T-helper 22 cell (primary cell): ENCODE measurements at places on chromosomes 3 and 15.

DNA sequence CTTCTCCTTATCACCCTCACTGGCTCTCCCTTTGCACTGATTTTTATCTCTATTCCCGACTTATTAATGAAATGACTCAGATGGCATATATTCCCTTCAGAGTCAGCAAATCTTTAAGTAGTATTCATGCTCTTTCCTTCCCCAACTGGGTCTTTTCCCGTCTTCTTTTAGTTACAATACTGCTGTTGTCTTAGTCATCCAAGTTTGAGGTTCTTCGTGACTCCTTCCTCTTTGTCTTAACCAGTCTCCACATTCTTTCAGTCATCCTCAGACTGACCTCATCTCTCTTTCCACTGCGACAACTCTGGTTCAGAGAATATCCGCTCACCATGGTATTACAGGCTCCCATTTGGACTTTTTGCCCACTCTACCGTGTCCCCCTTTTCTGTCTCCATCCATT, 12.4 kb downstream of the WDR5B start:
- no peak for DNase-seq

GRCh38 chr3:549636-550035, 353.1 kb downstream of the CHL1 start:
- DNase-seq = no peak

DNA sequence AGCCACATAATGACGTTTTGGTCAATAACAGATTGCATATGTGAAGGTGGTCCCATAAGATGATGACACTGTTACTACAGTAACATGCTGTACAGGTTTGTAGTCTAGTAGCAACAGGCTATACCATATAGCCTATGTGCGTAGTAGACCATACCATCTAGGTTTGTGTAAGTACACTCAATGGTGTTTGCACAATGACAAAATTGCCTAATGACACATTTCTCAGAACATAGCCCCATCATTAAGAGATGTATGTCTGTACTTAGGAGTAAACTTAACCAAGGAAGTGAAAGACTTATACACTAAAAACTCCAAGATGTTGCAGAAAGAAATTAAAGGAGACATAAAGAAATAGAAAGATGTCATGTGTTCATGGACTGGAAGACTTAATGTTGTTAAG, 66.2 kb downstream of the RPLP1 start:
- no peak for DNase-seq

GRCh38 chr3:132679911-132680310, 19.8 kb downstream of the UBA5 start:
- DNase-seq = no peak

DNA sequence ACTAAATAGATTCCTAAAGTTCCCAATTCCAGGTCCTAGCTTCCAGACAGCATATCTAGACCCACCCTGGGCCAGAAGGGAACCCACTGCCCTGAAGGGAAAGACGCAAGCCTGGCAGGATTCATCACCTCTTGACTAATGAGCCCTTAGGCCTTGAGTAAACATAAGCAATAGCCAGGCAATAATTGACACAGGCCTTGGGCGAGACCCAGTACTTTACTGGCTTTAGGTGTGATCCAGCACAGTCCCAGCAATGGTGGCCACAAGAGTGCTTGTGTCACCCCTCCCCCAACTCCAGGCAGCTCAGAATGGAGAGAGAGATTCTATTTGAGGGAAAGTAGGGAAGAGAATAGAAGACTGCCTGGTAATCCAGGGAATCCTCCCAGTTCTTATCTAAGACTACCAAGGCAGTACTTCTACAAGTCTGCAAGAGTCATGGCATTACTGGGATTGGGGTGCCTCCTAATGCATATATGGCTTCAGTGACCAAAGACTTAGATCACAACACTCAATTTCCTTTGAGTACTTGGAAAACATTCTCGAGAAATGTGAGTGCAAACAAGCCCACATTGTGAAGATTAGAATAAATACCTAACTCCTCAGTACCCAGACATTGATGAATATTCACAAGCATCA, 30.4 kb upstream of the WWTR1 start:
- DNase-seq = no peak

DNA sequence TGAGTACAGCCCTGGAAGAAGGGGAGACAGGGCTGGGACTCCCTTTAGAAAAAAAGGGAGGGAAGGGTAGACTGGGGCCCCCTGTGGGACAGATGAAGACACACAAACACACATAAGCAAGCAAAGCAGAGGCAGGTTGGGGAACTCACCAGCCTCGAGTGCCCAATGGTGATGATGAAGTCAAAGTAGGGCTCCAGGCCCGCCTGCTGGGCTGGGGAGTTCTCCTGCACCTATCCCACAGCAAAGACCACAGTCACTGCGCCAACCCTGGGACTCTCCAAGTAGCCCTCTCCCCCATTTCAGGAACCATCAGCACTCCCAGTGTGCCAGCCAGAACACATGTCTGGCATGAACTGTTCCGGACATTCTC, 4.1 kb downstream of the GORASP1 start:
- DNase-seq = no peak

- DNase-seq = no peak
Observed at GRCh38 chr3:20648921-20649381, 462.9 kb upstream of the SGO1 start.

- no peak for DNase-seq
Observed at GRCh38 chr3:24981924-24982323, 446.1 kb upstream of the RARB start.

- DNase-seq = no peak
Observed at GRCh38 chr3:155957412-155957880, 87.0 kb downstream of the GMPS start.

- no peak for DNase-seq
Observed at GRCh38 chr3:30954426-30954825, 60.0 kb upstream of the GADL1 start.

- no peak for DNase-seq
Observed at GRCh38 chr3:181455276-181455675, 256.4 kb upstream of the SOX2 start.
